H1 (cell line): ENCODE measurements at places on chromosomes 2 and 18.
A peak's percentile ranks its signal among the peaks of the same experiment; 100 is the strongest.

DNA sequence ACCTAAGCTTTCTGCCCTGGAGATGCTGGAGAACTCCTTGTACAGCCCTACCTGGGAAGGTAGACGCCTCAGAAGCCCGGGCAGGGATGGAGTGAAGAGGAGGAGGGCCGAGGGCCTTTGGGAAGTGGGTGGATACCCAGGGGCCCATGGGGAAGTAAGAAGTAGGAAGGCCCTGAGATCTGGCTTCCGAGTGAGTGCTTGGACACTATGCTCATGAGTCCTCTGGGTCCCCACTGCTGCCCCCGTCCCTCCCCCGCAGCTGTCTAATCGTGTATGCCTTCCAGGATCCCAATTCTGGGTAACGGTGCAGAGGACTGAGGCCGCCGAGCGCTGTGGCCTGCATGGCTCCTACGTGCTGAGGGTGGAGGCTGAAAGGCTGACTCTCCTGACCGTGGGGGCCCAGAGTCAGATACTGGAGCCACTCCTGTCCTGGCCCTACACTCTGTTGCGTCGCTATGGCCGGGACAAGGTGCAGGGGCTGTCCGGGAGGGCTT, 1.1 kb downstream of the DOK1 start:
- no peak overlapping the region for H3K27ac ChIP-seq
- no peaks in the 10 kb centered on the region for H3K36me3 ChIP-seq
- no peak for DNase-seq
- H3K4me3 ChIP-seq, result peak overlapping the region; percentile 93
- H3K4me1 ChIP-seq, result peaks cover 14% of the 10 kb centered on the region

DNA sequence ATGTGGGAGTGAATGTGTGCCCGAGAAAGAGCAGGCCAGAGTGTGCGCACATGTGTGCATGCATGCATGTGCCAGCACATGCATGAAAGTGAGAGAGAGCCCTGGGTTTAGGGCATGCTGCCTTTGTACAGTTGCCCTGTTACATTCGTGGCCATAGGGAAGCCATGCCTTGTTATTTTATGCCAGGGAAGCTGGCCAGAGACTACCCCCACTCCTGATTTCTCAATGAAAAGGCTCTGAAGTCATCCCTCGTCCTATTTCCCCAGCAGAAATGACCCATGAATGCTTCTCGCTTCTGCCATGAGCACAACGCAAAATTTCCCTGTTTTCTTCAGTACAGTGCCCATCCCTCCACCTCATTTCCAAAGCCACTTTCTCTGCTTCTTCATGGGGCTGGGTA, 143.0 kb downstream of the CELF4 start:
- H3K27ac ChIP-seq, result no peak overlapping the region
- no peaks in the 10 kb centered on the region for H3K27me3 ChIP-seq
- no peak for DNase-seq
- no peaks in the 10 kb centered on the region for H3K36me3 ChIP-seq

DNA sequence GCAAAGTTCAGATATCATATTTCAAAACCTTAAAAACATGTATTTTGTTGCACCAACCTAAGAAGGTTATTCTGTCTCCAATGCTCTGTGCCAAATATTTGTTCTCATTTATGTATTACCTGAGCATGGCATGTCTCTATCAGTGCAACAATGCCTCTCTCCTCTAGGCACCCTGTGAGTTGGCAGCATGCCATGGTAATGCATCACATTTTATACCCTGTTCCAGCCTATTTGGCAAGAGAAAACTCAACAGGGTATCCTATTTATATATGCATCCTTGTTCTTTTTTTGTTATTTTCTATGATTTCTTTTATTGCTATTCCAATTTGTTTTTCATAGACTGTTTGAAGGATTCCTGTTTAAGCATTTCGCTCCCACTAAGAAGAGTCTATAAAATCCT, 126.3 kb upstream of the NRXN1 start:
- H3K27ac ChIP-seq, result no peak overlapping the region
- no peaks in the 10 kb centered on the region for H3K4me1 ChIP-seq
- H3K36me3 ChIP-seq, result no peaks in the 10 kb centered on the region
- no peak overlapping the region for H3K4me3 ChIP-seq

DNA sequence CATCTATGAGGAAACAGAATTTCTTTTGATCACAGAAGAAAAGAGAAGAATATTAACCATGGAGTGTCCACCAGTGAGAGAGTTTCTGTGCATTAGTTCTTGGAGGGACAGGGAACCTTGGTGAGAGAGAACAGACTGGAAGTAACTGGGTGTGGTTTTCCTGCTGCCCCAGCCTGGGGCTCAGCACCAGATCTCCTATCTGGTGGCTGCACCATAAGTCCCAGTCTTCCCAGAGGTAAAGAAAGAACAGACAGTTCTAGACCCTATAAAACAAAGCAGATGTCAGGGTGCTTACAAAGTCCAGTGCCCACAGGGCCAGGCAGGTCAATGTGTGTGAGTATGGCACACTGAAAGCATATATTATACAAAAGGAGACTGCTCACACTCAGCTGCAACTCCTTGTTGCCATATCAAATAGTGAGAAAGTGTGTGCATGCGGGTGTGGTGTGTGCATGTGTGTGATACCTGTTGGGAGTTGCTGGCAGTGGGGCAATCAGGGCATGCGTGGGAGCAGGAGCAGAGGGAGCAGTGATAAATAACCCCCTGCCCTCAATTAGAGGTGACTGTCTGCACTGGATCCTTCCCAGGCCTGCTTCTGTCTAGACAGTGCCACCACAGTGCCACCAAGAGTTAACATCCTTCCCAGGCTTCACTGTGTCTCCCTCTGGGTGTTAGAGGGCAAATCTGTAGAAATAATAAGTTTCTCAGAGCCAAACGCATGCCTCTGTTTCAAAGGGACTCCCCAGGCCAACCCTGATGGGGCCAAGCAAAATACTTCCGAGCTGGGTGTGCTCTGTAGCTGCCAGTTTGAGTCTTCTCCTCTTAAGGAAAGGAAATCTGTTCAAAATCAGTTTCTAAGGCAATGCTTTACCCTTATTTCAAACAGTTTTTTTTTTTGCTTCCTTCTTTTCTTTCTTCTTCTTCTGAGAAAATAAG, 45.7 kb downstream of the RDH14 start:
- H3K36me3 ChIP-seq, result no peaks in the 10 kb centered on the region
- H3K4me1 ChIP-seq, result no peaks in the 10 kb centered on the region
- H3K4me3 ChIP-seq, result no peak overlapping the region
- no peaks in the 10 kb centered on the region for H3K27me3 ChIP-seq
- H3K27ac ChIP-seq, result no peak overlapping the region
- DNase-seq, result no peak

GRCh38 chr18:53799134-53799533, 425.3 kb downstream of the MBD2 start:
- no peaks in the 10 kb centered on the region for H3K27me3 ChIP-seq
- no peak overlapping the region for H3K27ac ChIP-seq
- H3K36me3 ChIP-seq, result no peaks in the 10 kb centered on the region
- no peak for DNase-seq

DNA sequence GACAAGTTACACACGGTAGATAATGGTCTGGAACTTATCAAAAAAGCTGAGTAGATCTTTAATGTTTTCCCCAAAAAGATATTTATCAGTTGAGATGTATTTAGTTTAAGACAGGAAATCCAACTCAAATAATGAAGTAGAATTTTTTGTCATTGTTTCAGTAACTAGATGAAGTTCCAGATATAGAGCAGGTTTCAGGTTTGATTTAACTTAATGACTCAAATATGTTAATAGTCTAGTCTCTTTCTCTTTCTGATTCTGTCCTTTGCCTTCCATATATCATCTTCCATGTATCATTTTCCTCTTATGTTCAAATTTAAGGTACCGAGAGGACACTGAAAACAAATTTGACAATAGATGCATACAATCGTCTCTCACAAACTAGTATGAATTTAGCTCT, 23.6 kb upstream of the DOCK10 start:
- H3K4me3 ChIP-seq, result no peak overlapping the region
- no peak for DNase-seq
- H3K4me1 ChIP-seq, result no peaks in the 10 kb centered on the region

- DNase-seq, result no peak
- H3K27me3 ChIP-seq, result no peaks in the 10 kb centered on the region
- peaks cover 4% of the 10 kb centered on the region; the same call in 1 of the 2 replicates for H3K4me1 ChIP-seq
- H3K4me3 ChIP-seq, result no peak overlapping the region
These were observed 157.4 kb downstream of the MYT1L start for GRCh38 chr2:2173633-2174032.

- no peaks in the 10 kb centered on the region for H3K4me1 ChIP-seq
- no peaks in the 10 kb centered on the region for H3K27me3 ChIP-seq
- no peak for DNase-seq
- no peak overlapping the region for H3K4me3 ChIP-seq
- no peak overlapping the region for H3K27ac ChIP-seq
These were observed 15.0 kb upstream of the SERPINB3 start for GRCh38 chr18:63676526-63677323.

DNA sequence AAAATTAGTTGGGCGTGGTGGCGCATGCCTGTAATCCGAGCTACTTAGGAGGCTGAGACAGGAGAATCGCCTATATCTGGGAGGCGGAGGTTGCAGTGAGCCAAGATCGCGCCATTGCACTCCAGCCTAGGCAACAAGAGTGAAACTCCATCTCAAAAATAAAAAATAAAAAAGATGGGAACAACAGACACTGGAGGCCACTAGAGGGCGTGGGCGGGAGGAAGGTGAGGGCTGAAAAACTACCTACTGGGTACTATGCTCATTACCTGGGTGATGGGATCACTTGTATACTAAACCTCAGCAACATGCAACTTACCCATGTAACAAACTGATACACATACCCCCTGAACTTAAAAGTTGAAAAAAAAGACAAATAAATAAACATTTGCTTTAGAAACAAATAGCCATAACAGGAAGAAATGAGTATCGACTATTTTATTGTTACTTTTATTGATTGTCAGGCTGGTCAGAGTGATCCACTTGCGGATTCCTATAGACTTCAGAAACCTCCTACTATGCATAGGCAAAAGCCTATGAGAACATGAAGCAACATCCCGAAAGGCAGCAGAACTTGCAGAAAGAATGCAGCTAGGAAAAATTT, 61.0 kb downstream of the TMEM163 start:
- no peaks in the 10 kb centered on the region for H3K27me3 ChIP-seq
- no peak overlapping the region for H3K27ac ChIP-seq
- no peaks in the 10 kb centered on the region for H3K4me1 ChIP-seq
- no peaks in the 10 kb centered on the region for H3K36me3 ChIP-seq

DNA sequence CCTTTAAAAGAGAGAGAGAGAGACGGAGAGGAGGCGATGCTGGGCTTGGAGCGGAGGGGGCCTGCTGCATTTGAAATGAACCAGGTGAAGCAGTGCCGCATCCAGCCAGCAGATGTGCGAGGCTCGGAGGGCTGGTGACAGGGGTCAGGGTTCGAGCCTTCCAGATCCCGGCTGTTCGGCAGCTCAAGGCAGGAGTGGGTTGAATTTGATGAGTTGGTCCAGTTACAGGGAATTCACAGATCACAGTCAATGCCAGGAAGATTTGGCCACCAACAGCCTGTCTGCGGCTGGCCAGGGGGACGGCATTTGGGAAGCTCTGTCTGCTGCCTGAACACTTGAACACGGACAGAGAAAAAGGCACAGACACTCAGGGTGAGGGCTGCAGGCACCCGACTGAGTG, 48.6 kb downstream of the PTGR3 start:
- DNase-seq, result no peak
- no peaks in the 10 kb centered on the region for H3K36me3 ChIP-seq
- H3K27ac ChIP-seq, result no peak overlapping the region
- H3K4me1 ChIP-seq, result 0 out of 2 replicates have a peak, but pooled peaks cover 2% of the 10 kb centered on the region
- no peak overlapping the region for H3K4me3 ChIP-seq

DNA sequence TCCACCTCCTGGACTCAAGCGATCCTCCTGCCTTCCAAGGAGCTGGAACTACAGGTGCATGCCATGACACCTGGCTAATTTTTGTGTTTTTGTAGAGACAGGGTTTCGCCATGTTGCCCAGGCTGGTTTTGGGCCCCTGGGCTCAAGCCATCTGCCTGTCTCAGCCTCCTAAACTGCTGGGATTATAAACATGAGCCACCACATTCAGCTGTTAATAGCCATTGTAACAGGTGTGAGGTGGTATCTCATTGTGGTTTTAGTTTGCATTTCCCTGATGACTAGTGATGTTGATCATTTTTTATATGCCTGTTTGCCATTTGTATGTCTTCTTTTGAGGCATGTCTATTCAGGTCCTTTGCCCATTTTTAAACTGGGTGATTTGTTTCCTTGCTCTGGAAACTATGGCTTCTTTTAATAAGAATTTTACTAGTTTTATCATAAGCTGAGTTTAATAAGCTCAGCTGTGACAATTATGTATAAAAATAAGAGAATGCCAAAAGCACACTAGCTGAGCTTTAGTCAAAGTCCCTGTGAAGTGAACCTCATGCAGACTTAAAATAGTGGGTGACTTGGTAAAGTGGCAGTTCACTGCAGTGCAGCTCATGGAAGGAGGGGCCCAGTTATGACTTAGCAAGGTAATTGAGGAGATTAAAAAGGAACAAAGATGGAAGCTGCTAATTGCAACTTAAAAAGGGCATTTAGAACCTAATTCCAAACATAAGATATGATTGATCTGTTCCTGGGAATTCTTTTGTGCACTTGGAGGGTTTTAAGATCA, 465.1 kb downstream of the TGIF1 start:
- H3K4me3 ChIP-seq, result no peak overlapping the region
- DNase-seq, result no peak
- no peaks in the 10 kb centered on the region for H3K27me3 ChIP-seq
- H3K4me1 ChIP-seq, result no peaks in the 10 kb centered on the region; the same call in 1 of the 2 replicates
- no peaks in the 10 kb centered on the region for H3K36me3 ChIP-seq
- no peak overlapping the region for H3K27ac ChIP-seq

GRCh38 chr18:59063912-59064311, 75.8 kb upstream of the SEC11C start:
- H3K4me3 ChIP-seq, result no peak overlapping the region
- H3K27me3 ChIP-seq, result no peaks in the 10 kb centered on the region
- DNase-seq, result no peak
- no peak overlapping the region for H3K27ac ChIP-seq
